ENCODE measurements at places on chromosomes 5 and 9.

GRCh38 chr5:124675931-124676846 is 70.2 kb downstream of the ZNF608 start:
- DNase-seq, result no peak

DNA sequence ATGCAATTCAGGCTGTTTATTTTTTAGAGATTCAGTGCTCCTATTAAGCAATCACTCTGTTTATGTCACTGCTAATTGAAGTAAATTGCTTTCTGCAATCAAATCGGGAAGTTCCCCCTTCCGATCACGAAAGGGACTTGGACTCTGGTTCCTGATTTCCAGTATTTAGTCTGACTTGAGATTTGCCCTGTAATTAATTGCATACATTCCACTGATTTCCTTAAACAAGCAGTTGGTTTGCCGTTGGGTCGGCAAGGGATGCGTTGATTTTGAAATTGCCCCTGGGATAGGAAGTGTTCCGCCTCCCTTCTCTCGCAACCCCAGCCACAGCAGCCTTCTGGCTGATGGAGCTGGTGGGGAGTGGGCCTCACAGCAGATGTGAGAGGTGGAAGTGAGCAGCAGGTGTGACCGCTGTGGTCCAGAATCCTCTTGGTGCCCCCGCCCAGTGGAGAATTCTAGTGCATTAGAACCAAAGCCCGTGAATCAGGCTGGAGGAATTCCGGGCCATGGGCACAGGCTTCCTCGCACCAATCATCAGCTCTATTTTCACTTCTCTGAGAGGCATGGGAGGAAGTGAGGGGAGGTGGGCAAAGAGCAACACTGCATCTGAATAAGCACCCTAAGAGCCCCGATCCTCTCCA is 102.5 kb downstream of the SPRY4 start:
- no peak for DNase-seq

- no peak for DNase-seq
These were observed 144.7 kb downstream of the CFAP90 start for GRCh38 chr5:7706256-7706655.

- DNase-seq, result no peak
These were observed 74.8 kb downstream of the SLF1 start for GRCh38 chr5:94693043-94693822.

DNA sequence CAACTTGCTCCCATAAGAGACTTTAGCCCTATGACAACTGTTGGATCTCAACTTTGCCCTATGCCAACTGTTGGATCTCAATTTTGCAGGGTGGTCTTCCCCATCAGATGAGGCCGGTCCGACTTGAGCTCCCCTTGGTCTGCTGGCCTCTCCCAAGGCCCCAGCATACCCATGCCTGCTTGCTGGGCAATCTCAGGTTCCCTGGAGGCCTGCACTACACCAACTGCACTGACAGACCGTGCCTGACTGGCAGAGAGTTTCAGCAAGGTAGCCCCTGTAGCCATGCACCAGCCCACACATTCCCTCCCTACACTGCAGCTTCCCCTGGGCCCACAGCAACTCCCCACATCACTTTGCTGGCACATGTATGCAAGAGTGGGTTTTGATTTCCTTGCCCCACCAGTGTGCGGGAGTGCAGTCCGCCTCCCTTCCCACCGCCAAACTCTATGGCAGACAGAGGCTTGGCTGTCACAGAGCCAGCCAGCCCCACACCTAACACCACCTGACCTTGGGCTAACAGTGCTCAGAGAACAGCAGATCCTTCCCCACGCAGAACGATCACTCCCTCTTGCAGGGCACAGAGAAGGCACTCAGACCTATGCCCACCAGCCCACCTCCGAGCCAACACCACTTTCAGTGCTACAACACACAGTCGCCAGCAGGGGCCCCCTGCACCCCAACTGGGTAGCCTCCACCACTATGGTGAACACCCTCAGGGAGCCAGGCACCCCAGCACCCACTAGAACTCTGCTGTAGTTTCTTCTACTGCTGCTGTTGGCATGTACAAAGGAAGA is 279.9 kb upstream of the COX7C start:
- DNase-seq, result no peak

DNA sequence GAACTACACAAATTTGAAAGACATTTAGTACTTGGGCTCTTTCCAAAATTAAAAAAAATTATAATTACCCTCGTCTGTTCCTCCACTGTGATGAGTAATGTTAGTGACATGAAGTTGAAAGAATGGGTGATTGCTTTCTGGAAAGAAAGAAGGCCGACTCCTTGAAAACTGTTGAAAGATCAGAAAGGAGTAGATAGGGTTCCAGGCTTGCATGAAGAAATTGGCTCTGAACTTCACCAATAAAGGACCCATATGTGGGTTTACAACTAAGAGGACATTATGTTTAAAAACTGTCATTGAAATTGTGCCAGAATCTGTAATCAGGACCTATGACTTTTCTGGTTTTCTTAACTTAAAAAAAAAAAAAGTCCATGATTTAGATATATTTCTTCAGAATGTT is 20.7 kb upstream of the MOCS2 start:
- DNase-seq, result no peak

DNA sequence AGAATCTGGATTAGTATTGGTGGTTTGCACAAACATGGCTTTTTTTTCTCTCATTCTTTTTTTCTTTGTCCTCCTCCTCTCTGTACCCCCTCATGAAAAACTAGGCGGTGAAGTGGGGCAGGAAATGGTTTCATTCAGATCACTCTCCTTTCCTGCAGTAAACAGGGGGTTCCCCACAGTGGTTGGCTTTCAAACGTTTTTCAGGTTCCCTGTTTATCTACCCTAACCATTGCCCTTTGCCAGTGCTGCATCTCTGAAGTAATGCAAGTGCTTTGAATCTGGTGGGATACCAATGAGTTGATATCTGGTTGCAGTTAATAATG is 29.8 kb downstream of the NR4A3 start:
- DNase-seq, result no peak

DNA sequence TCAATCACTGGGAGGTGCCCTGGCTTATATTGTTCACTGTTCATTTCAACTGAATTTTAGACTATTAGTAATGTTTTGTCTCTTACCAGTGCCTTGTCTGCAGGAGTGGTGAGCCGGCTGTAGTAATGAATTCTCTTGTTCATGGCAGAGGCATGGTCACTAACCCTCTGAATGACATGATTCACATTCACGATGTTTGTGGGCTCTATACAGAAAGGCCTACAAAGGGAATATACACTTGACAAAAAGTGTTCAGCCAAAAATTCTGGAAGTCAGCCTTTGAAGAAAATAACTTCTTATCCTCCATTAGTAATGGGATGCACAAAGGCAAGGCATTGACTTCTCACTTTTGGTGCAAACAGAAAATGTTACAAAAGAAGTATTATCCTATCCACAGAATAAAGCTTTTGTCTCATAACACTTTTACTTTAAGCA is 39.6 kb downstream of the SLC38A9 start:
- no peak for DNase-seq

GRCh38 chr5:35302544-35302943 is 72.3 kb upstream of the PRLR start:
- no peak for DNase-seq

DNA sequence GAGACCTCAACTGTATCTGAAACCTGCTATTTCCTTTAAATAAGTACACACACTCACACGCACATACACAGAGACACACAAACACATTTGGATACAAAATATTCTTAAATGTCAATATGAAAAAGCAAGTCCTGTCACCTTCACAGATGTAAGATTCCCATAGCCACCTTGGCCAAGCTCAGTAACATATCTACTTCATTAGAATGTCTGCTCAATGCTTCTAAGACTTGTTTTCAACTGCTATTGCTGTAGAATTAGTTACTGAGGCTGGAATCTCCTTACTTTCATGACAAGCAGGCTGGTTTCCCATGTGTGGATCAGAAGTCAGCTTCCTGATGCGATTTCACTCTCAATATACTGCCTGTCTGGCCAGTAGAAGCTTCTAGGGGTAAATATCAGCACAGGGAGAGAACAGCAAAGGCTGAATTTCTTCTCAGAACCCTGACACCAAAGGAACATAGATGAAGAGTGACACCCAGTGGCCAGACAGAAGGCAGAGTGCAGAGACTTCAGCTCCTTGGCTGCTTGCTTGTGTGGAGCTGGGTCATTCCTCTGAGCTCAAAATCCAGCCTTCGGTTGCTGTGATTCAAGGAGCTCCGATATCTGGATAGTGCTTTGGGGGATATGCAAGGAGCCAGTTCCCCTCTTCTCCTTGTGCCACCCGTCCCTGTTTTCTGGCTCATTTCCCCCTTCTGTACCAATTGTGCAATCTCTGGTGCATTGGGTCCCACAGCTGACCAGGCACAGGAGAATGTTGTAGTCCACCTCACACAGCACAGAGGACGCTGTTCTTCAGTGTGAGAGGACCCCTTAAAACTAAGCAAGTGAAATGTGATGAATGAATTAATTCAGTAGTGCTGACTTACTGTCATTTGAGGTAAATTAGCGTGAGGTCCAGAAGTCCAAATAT is 26.6 kb upstream of the ABLIM3 start:
- DNase-seq, result peak; percentile 66

GRCh38 chr9:89953824-89954615 is 349.2 kb downstream of the GADD45G start:
- DNase-seq, result no peak

DNA sequence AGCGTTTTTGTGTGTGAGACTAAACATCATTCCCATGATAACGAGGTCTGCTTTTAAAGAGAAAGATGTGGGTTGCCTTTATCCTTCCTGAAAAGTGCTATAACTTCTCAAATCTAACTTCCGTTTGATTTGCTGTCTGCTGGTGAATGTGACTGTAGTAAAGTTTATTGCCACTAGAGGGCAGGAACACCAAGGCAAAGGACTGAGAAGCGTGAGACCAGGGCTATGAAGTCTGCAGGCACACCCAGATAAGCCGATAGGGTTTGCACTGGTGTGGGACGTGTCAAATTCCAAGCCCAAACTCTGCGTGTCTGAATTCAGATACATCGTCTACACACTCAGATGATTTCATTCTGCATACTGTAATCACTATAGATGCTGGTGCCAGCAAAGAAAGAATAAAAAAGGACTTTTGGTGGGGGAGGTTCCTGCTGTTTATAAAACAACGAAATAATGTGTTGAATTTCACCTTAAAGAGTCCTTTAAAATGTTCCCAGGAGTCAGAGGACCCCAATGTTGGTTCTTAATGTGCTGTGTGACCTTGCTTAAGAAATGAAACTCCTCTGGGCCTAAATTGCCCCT is 87.2 kb downstream of the PTTG1 start:
- DNase-seq, result peak; percentile 81

DNA sequence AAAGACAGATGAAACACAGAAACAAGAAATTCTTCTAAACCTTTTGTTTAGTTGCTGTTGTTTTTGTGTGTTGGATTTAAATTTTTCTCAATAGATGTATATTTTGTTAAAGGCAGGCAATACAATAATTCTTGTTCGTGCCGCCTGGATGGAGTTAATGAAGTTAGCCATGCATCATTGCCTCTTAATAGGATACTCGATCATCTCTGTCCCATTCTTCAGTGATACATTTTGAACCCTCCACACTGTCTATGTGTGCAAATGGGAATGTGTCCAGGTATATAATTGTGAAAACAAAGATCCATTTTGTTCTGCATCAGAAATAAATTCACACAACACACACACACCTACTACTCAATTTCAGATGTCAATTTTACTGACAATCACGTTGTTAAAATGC is 186.6 kb upstream of the ADAMTS16 start:
- no peak for DNase-seq

GRCh38 chr9:128113526-128114325 is 13.8 kb downstream of the PTGES2 start:
- no peak for DNase-seq

DNA sequence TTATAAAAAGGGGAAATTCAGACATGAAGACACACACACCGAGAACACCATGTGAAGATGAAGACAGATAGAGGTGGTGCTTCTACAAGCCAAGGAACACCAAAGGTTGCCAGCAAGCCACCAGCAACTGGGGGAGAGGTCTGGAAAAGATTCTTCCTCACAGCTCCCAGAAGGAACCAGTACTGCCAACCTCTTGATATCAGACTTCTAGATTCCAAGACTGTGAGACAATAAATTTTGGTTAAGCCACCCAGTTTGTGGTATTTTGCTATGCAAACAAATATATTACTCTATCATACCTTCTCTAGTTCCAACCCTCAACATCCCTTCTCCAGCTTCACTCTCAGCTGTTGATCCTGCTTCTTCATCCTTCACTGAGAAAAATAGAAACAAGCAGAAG is 451.1 kb downstream of the EBF1 start:
- DNase-seq, result no peak

- no peak for DNase-seq
These were observed 181.9 kb downstream of the TMEM232 start for GRCh38 chr5:110544603-110545002.

DNA sequence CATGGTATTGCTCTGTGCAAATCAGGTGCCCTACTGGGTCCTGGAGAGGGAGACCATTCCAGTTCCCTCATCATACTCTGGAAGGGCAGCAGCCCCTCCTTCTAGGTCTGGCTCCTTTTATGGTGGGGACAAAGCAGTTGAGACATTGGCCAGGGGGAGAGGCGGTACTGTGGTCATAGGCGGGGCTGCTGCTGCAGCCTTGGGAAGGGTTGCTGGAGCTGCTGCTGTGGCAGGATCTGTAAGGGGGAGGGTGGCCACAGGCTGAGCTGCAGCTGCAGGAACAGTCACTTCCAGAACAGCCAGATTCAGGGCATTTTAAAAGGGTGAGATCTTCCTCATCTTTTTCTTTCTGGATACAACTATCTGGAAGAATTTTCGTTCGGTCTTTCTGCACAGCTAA is 233.0 kb upstream of the SGCD start:
- DNase-seq, result peak; percentile 6

DNA sequence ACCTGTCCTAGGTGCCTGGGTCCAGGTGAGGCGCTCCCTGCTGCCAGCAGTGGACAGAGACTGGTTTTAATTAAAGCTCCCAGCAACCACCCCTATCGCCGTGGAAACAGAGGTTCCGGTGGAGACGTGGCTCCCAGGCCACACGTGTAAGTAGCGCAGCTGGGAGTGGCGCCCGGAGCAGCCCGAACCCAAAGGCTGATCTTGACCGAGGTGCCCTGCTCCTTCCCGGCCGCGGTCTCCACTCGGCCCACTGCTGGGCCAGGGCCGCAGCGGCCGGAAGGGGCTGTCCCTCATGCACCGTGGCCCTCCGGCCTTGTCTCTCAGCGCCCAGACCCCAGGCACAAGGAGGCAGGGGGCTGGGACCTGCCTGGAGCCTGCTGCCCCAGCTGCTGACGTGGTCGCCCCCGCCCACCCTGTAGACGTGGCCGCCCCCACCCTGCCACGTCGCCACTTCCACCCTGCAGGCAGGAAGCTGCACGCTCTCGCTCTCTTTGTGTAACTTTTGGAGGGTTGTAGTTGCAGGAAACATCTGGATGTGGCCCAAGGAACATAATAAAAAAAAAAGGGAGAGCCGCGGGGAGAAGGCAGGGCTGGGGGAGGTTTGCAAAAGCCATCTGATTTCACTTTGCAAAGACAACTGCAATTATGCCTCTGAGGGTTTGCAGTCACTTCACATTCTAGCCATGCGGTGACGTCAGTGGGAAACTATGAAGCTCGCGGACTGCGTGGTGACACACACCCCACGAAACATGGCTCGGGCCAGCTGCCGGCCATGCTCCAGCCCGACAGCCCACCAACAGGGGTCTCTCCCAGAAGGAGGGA is 129.9 kb downstream of the RXRA start:
- no peak for DNase-seq

Measured in HEK293T (cell line).